Right lobe of liver (tissue), 6 donors: ENCODE measurements at places on chromosomes 12 and 14.

GRCh38 chr14:21264025-21264801 is 5.0 kb downstream of the HNRNPC start:
- H3K27me3 ChIP-seq, result no peaks in the 10 kb centered on the region
- no peaks in the 10 kb centered on the region for H3K4me1 ChIP-seq
- DNase-seq, result no peak
- no peak overlapping the region for H3K4me3 ChIP-seq
- H3K36me3 ChIP-seq, result peaks cover 23% of the 10 kb centered on the region

- H3K27ac ChIP-seq, result no peak overlapping the region
- no peaks in the 10 kb centered on the region for H3K4me1 ChIP-seq
- H3K36me3 ChIP-seq, result no peaks in the 10 kb centered on the region
- no peak overlapping the region for H3K4me3 ChIP-seq
- H3K27me3 ChIP-seq, result no peaks in the 10 kb centered on the region
Measured at GRCh38 chr12:72242946-72243345, 29.2 kb upstream of the TRHDE start.

- no peaks in the 10 kb centered on the region for H3K36me3 ChIP-seq
- H3K27ac ChIP-seq, result no peak overlapping the region
- H3K4me1 ChIP-seq, result no peaks in the 10 kb centered on the region
Measured at GRCh38 chr12:18696971-18697602, 40.7 kb downstream of the PLCZ1 start.

DNA sequence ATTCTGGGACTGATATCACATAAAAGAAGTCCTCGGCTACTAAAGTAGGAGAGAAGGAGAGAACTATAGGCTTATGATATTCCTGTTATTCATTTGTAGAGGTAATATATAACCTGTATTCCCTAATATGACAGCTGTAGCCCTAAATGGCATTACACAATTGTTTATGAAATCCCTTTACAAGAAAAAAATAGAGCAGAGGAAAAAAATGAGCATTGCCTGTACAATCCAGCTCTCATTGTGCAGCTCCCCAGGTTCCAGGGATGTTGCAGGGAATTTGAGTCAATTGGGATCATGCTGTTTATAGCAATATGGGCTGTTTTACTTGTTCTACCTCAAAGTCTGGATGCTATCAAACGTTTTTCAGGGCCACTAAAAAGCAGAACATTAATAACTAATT is 173.1 kb downstream of the APAF1 start:
- DNase-seq, result no peak
- no peaks in the 10 kb centered on the region for H3K36me3 ChIP-seq
- H3K27me3 ChIP-seq, result no peaks in the 10 kb centered on the region

DNA sequence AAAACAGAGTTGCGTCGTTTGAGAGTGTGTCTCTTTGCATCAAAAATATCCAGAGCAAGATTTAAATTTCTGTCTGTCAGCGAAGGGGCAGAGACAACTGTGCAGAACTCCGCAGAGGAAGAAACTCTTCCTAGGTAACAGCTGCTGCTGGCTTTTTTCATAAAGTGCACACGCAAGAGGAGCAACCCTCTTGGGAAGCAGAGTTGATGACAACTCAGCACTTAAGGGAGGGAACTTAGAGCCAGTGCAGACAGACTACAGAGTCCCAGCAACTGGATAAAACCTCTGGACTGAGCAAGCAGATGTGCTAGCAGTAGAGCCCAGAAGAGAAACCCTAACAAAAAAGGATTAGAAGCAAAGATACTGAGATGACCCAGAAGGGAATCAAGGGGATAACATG is 337.1 kb downstream of the PCNX1 start:
- H3K4me1 ChIP-seq, result no peaks in the 10 kb centered on the region
- H3K27ac ChIP-seq, result no peak overlapping the region
- H3K36me3 ChIP-seq, result no peaks in the 10 kb centered on the region
- H3K4me3 ChIP-seq, result no peak overlapping the region
- H3K27me3 ChIP-seq, result no peaks in the 10 kb centered on the region

DNA sequence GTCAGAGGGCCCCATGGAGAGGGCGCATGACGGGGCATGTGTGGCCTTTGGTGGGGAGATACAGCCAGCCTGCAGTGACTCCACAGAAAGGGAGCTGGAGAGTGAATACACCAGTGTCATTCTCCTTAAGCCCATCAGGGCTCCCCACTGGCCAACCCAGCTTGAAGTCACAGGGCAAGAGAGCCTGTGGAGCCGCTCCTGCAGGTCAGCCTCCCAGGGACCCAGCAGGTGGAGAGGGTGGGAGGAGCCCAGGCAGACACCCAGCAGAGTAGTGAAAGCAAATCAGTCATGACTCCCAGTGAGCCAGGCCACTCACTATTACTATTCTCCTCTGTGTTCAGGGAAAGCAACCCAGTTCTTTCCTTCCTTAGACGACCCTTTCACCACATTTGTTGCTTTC is 110.0 kb upstream of the CPM start:
- no peaks in the 10 kb centered on the region for H3K36me3 ChIP-seq
- DNase-seq, result no peak
- H3K27me3 ChIP-seq, result no peaks in the 10 kb centered on the region
- H3K4me3 ChIP-seq, result no peak overlapping the region

DNA sequence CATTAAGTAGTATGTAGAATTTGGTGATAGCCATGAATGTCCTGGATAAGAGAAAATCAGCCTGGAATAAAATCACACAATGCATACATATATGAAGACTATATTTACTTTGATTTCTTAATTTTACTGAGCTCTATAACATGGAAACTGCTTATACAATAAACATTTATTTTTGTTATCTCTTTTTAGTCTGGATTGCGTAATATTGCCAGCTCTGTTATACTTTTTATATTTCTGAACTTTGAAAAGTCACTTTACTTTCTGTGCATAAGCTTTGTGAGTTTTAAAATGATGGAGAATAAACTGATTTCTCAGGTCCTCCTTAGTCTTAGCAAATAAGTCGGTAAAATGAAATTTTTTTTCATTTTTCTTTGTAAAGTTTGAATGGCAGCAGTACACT is 19.2 kb upstream of the ABCD2 start:
- no peak for DNase-seq
- no peak overlapping the region for H3K4me3 ChIP-seq
- no peaks in the 10 kb centered on the region for H3K4me1 ChIP-seq

- no peak for DNase-seq
- H3K36me3 ChIP-seq, result no peaks in the 10 kb centered on the region
- no peak overlapping the region for H3K27ac ChIP-seq
Measured at GRCh38 chr14:74038020-74038859, 19.1 kb downstream of the BBOF1 start.

- no peak overlapping the region for H3K4me3 ChIP-seq
- no peak overlapping the region for H3K27ac ChIP-seq
- DNase-seq, result no peak
Measured at GRCh38 chr12:5434647-5435560, 3.0 kb downstream of the NTF3 start.

DNA sequence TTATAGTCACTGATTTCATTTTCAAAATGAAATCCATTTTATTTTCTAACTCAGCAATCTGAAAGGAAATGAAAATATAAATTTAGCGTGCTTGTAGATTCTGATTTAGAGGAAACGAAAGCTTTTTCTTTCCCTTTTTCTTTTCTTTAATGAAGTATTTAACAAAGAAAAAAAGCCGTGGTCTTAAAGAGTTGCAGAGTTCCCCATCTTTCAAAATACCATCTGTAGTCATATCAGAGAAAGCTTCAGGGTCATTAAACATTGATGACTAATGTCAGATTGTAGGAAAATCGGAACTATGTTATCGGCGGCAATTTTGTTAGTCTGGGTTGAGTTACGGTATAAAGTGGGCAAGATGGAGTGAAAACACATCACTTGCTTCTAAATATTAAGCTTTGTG is 32.3 kb downstream of the DRAM1 start:
- H3K4me3 ChIP-seq, result no peak overlapping the region
- DNase-seq, result no peak
- no peaks in the 10 kb centered on the region for H3K27me3 ChIP-seq
- H3K4me1 ChIP-seq, result no peaks in the 10 kb centered on the region

GRCh38 chr12:22082190-22082701 is 36.2 kb downstream of the CMAS start:
- H3K36me3 ChIP-seq, result no peaks in the 10 kb centered on the region
- H3K4me3 ChIP-seq, result no peak overlapping the region
- H3K27ac ChIP-seq, result no peak overlapping the region
- no peak for DNase-seq

DNA sequence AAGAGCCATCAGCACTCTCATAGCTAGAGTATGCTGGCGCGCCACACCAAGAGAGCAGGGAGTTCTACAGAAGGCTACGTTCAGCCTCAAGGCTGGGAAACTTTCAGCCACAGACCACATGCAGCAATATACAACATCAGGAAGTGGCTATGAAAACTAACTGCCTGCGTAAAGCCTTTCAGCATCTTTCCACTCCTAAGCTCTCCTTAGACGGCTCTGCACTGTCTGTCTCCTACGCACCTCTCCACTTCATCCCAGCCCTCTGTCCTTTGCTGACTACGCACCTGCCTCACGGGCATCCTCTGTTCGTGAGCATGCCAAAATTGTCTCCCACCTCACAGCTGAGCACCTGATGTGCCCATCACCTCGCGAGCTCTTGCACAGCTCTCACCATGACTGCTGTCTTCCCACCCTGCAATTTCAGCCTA is 9.7 kb downstream of the MPHOSPH9 start:
- H3K4me1 ChIP-seq, result no peaks in the 10 kb centered on the region
- no peak for DNase-seq
- no peaks in the 10 kb centered on the region for H3K36me3 ChIP-seq
- H3K4me3 ChIP-seq, result no peak overlapping the region
- H3K27me3 ChIP-seq, result no peaks in the 10 kb centered on the region

DNA sequence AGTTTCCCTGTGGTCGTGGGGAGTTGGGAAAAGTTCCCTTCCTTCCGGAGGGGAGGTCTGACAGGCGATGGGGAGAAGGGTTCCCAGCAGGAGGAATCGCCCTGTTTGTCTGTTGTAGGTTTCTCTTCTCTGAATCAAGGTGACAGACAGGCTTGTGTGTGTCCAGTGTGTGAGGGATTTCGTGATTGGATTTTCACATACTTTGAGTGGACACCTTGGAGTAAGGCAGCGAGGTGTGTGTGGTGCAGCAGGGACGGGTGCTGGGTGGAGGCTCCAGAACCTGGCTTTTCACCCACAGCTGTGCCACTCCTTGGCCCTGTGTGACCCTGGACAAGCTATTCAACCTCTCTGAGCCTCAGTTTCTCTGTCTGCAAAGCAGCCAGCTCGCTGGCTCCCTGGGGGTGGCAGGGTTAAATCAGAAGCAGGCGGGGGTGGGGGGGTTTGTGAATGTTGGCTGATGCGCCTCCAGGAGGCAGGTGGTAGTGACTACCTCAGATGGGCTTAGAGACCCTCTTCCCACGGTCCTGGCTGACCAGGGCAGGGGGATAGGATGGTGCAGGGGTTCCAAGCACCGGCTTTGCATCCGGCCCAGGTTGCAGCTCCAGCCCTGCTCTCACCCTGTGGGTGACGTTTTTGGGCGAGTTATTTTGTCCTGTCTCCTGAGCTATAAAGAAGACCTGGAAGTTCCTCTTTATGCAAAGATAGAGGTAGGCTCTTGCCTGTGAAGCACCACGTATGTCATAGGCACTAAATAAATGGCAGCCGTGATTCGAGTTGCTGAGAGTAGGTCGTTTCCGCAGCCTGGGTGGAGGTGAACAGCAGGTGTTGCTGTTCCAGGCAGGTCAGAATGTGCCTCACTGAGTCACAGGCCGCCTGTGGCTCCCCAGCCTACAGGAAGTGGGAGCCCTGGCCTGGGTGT is 679 bp downstream of the BDKRB2 start:
- no peak for DNase-seq
- H3K27me3 ChIP-seq, result no peaks in the 10 kb centered on the region
- H3K4me3 ChIP-seq, result no peak overlapping the region
- H3K4me1 ChIP-seq, result no peaks in the 10 kb centered on the region
- H3K36me3 ChIP-seq, result no peaks in the 10 kb centered on the region

GRCh38 chr12:79063258-79063657 is 198.7 kb downstream of the SYT1 start:
- no peaks in the 10 kb centered on the region for H3K36me3 ChIP-seq
- H3K27me3 ChIP-seq, result no peaks in the 10 kb centered on the region
- no peak overlapping the region for H3K27ac ChIP-seq
- DNase-seq, result no peak
- no peak overlapping the region for H3K4me3 ChIP-seq
- no peaks in the 10 kb centered on the region for H3K4me1 ChIP-seq

DNA sequence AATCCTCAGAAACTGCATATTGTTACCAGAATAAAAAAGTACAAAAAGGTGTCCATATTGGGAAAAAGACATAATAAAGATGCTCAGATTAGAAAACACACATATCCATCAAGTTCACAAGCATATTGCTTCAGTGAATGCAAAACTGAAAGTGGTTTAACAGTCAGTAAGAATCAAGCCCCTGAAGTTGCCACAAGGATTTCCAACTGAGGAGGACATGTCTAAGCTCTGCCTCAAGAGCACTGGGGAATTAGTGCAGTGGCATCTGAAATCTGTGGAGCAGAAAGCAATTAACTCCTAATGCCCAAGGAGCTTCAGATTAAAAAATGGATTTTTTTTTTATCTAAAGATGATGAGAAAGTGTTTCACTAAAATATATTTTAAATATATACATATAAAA is 113.2 kb downstream of the DENND5B start:
- H3K36me3 ChIP-seq, result no peaks in the 10 kb centered on the region
- peaks cover 31% of the 10 kb centered on the region for H3K4me1 ChIP-seq
- no peak overlapping the region for H3K27ac ChIP-seq
- no peaks in the 10 kb centered on the region for H3K27me3 ChIP-seq
- H3K4me3 ChIP-seq, result no peak overlapping the region
- DNase-seq, result no peak
